ENCODE measurements at places on chromosomes 2 and 18.

GRCh38 chr2:86400321-86400720, 40.9 kb upstream of the KDM3A start:
- DNase-seq = no peak

DNA sequence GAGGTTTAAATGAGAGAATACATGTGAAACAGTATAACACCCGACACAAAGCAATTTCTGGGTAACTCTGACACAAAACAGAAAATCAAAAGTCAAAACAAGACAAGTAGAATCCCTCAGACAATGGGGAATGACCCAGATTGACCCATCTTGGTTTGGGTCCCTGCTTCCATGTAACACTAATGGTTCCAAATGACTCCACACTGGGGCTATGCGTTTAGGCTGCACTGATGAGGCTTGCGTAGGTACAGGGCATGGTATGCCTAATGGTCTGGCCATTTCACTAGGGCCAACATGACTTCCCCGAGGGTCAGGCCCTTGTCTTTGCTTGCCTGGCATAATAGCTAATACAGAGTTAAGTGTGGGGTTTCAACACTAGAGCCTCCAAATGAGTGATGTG, 27.2 kb upstream of the NFE2L2 start:
- no peak for DNase-seq

- no peak for DNase-seq
Measured at GRCh38 chr2:156541706-156542105, 105.5 kb downstream of the GPD2 start.

GRCh38 chr2:70560442-70560841, 6.8 kb upstream of the TGFA start:
- no peak for DNase-seq

GRCh38 chr2:9112079-9112721, 94.4 kb upstream of the ASAP2 start:
- DNase-seq = no peak

DNA sequence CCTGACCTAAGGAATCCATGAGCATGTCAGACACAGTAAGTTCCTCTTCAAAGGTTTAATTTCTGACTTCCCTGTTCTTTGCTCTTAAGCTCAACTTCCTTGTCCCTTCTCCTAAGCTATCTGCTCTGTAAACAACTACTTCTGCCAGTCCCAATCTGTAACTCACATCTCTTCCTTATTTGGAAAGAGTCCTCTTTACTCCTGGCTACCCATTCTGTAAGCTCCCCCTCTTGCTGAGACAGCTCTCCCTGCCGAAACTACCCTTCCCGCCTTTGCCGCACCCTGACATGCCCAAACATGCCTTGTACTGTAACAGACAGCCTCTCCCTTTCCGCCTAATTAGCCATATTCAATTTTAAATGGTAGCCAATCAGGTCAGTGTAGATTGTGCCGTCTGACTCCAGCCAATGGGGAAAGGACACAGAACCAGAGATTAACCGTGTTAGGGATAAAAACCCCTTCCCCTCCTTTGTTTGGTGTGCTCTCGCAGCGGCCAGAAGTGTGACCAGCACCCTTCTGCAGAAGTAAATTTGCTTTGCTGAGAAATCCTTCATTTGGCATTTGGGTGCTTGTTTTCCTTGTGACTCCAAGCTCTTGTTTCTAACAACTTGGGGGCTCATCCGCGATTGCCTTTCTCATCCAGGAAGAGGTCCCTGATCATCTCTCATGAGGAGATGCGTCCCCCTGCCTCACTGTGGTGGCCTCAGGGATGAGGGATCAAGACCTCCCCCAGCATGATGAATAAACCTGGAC, 49.0 kb downstream of the PIAS2 start:
- DNase-seq = no peak
